Natural killer cell treated with Interleukin-12 subunit alpha and Interleukin-12 subunit beta and Interleukin-15 and Interleukin-18, amount 100 ng/mL, for 72 hours (primary cell): ENCODE measurements at places on chromosomes 7 and 10.

DNA sequence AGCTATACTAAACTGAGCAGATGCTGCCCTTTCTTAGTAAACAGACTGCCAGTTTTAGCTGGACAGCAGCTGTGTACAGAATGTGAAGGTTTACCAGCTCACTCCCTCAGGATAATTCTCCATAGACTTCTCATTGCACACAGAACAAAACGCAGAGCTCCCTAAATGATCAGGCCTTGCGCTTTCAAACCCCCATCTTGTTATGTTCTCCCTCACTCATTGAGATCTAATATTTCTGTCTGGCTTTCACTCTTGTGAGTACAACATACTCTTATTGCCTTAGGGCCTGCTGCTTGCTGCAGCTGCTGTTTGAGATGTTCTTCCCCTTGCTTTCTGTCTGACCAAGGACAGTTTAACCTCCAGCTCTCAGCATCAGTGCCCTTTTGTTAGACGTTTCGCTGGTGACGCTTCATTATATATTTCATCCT lies 17.3 kb downstream of the VWDE start:
- DNase-seq, result no peak

DNA sequence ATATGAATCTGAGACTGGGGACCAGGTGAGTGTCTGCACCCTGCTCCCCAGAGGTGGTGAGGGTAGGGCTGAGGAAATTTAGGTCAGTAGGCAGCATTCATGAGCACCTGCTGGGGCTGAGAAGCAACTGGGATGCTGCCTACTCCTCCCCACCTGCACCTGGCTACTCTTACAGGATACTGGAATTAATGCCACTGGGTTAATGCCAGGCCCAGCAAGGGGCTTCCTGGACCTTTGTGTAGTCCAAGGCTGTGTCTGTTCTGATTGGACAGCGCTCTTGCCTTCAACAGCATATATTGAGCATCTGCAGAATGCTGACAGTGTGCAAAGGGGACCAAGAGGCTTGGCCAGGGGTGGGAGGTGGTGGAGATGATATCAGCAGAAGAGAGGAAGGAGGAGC lies 32.1 kb downstream of the ADCYAP1R1 start:
- DNase-seq, result no peak

GRCh38 chr7:142836426-142836825 lies 18.4 kb upstream of the EPHB6 start:
- DNase-seq, result no peak

GRCh38 chr10:89283936-89284475 lies 17.8 kb upstream of the IFIT2 start:
- DNase-seq, result no peak

DNA sequence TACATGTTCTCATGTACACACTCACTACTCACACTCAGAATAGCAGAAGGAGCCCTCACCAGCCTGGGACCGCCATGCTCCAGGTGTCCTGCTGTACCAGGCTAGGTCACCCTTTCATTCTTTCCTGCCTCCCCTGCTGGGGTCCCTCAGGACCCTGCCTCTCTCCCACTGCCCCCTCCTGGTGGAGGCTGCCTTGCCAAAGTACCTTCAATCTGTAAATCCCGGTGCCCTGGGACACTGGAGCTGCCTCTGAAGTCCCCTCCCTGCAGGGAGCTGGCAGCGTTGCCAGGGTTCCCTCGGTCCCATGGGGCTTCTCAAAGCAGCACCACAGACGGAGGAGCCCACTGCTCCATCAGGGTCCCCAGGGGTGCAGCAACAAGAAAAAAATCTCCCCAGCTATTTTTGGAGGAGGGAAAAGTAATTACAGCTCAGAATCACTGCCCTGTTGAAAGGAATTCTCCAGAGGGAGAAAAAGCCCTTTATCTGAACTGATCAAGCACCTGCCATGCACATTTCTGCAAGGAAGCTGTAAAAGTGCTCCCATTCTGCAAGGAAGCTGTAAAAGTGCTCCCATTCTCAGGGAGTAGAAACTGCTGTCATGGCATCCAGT lies 259.9 kb downstream of the PTPRN2 start:
- DNase-seq, result no peak

GRCh38 chr10:63107943-63108437 lies 25.1 kb upstream of the NRBF2 start:
- no peak for DNase-seq

DNA sequence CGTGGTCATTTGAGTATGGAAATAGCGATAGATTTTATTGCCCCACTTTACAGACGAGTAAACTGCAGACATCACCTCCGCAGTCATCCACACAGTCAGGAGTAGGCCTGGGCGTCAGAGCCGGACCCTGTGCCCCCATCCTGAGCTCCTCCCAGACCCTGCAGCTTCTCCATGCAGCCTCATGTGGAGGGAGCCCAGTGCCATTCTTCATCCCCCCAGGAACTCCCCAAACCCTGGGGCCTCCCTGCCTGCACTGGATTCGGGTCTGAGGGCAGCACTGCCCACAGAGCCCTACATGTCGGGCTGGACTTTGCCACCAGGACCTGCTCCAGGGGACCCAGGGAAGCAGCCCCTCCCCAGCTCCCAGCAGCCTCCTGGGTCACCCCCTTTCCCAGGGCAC lies 100.8 kb downstream of the MKI67 start:
- no peak for DNase-seq

GRCh38 chr10:99394256-99394655 lies 36.2 kb downstream of the GOT1 start:
- DNase-seq, result no peak

- DNase-seq, result no peak
Measured at GRCh38 chr10:119620241-119621077, 23.7 kb upstream of the TIAL1 start.

GRCh38 chr7:103148131-103148993 lies 537 bp downstream of the NAPEPLD start:
- DNase-seq, result no peak

GRCh38 chr7:125516194-125516593 lies 586.6 kb upstream of the POT1 start:
- DNase-seq, result no peak

GRCh38 chr7:94303695-94304094 lies 91.0 kb upstream of the COL1A2 start:
- no peak for DNase-seq

- peak; percentile 8 for DNase-seq
Measured at GRCh38 chr7:158055726-158056510, 531.7 kb downstream of the PTPRN2 start.

DNA sequence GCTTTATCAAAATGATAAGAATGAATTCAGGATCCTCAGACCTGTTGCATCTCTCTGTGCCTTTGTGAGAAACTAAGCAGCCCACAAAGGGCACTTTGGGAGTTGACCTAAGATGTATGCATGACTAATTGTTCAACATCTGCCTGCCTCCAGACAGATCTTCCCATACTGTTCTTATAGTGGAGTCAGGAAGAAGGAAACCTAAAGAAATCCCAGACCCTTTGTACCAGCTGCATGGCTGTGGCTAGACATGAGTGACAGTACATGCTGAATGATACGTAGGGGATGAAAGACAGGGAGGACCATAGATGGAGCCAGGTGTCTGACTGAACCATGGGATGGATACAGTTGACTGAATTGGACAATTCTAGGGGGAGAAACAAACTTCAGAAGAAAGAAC lies 148.7 kb upstream of the PCGF5 start:
- DNase-seq, result no peak

- no peak for DNase-seq
Measured at GRCh38 chr7:130174237-130174959, 30.8 kb downstream of the TMEM209 start.

- DNase-seq, result no peak
Measured at GRCh38 chr7:133165001-133165400, 83.1 kb upstream of the CHCHD3 start.

GRCh38 chr10:71440506-71441035 lies 43.9 kb downstream of the CDH23 start:
- no peak for DNase-seq

DNA sequence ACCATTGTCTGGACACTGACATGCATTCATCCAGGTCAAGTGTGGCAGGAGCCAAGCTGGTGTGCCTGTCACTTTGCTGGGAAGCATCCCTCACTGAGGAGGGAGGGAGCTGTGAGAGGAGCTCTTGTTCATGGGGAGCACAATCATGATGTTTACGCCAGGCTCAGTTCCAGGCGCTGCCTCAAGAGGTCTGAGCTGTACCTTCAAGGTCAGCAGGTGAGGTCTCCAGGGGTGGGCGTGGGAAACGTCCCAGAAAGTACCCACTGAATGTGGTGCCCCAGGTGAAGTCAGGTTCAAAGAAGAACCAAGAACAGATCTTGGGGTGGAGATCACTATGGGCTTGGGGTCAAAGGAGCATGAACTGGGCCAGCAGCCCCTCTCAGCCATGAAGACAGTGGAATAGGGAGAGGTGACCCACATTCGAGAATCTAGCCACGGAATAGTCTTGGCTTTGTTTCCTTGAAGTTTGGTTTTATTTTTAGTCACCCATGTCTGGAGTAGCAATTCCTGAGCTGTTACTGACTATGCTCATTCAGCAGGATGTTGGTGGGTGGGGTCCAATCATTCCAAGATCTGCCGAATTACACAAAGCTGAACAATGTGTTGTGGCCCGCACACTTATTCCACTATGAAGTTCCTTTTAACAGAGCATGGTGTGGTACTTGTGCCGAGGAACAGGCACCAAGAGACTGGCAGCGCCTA lies 29.3 kb downstream of the NPS start:
- DNase-seq, result no peak

DNA sequence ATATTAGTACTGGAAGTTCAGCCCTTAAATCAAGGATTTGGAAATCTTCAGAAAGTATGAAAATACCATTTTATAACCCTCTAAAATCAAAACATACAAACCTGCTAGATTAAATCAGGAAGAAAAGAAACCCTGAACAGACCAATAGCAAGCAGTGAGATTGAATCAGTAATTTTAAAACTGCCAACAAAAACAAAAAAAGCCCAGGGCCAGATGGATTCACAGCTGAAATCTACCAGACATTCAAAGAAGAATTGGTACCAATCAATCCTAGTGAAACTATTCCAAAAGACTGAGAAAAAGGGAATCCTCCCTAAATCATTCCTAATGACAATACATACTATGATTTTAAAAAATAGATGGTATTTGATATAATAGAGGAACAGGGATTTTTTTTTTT lies 70.1 kb downstream of the MCU start:
- no peak for DNase-seq

GRCh38 chr10:77877441-77878344 lies 48.9 kb downstream of the DLG5 start:
- peak; percentile 80 for DNase-seq

- DNase-seq, result no peak
Measured at GRCh38 chr7:102215711-102216110, 71.0 kb upstream of the SH2B2 start.

DNA sequence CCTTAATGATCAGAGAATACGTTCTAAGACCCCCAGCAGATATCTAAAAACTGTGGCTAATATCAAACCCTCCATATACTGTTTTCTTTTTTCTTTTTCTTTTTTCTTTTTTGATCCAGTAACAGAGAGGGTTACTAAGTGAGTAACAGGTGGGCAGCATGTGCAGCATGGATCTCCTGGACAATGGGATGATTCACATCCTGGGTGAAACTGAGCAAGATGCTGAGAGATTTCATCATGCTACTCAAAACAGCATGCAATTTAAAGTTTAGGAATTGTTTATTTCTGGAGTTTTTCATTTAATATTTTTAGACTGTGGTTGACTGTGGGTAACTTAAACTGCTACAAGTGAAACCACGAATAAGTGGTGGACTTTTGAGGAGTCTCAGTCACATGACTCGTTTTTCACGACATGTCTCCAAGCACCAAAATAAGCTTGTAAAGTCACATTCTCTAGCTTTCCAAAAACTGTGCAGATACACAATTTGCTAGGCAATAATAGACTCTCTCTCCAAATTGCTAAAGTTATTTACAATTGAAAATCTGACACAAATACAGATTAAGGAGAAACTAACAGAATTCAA lies 716.2 kb downstream of the NXPH1 start:
- no peak for DNase-seq

DNA sequence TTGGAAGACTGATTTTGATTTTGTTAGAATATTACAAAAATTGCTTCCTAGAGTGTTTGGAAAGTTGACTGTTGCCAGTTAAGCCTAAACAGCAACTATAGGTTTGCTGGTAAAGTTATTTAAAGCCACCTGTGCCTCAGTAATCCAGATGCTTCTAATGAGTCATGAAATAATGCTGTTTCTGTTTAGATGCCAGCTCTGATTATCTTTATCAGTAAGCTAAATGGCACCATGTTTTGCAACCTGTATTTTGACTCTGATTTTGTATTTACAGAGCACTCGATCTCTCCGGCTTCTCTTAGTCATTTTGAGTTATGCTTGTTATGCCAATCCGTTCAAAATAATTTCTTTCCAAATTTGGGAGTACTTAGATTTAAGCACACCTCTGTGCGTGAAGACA lies 366.1 kb downstream of the EXOC4 start:
- no peak for DNase-seq

- no peak for DNase-seq
Measured at GRCh38 chr7:28658381-28658780, 246.1 kb downstream of the CREB5 start.

GRCh38 chr7:115230882-115231571 lies 309.1 kb downstream of the MDFIC start:
- DNase-seq, result no peak

- peak; percentile 22 for DNase-seq
Measured at GRCh38 chr10:42952349-42952748, 124.5 kb upstream of the RET start.

DNA sequence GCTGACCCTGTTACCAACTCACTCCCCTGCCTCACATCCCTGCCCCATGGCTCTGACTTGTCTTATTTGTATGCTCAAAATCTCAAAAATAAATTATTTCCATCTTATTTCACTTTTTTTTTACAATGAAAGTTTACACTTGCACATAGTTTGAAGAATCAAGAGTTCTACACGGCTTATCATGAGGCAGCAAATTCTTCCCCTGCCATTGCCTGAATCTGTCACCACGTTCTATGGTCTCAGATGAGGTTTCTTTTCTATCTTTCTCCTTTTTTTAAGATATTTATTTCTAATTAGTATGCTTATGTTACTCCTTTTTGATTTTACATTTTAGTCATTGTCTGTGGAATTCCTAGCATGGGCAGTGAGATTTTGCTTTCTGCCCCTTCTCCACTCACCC lies 28.4 kb downstream of the ARHGAP22 start:
- no peak for DNase-seq

DNA sequence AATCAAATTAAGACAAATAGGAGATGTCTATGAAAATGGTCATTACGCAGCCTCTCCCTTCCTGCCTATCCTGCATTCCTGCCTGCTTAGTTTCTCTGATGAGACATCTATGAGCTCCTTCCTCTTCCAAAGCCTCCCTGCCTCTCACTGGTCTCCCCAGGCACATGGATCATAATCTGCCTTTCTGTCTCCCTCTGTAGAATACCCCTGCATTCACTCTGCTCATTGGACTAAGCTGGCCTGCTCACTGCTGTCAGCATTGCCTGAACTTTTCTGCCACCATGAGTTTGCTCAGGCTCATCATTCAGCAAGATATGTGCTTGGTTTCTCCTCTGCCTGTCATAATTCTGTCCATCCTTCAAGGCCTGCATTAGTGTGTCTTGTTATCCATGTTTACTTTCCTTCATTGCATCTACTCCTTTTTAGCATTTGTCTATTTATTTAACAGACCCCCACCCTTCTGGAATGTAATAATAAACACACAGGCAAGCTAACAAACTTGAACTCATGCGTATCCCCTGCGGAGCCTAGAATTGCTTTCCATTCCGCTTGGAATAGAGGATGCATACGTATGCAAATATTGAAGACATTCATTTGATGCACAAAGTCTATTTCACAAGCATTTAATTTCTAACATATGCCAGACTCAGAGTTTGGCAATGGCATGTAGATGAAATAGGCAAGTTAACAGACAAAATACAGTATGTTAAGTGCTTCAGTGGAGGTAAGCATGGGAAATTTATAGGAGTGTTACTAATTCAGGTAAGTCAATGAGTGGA lies 88.3 kb downstream of the PTPRZ1 start:
- no peak for DNase-seq
